ENCODE measurements at places on chromosomes 5 and 9. TPM values are rescaled to one million over a fixed set of nuclear protein-coding genes. Genes with fewer than 3 reads are reported as not detected.

PCSK5 gene
- total RNA-seq: 0.89 TPM

UGCG gene
- total RNA-seq: 74.0 TPM

OLFM1 gene
- 0.17 TPM for total RNA-seq

FIBCD1 gene
- 7.9 TPM for total RNA-seq

ABLIM3 gene
- total RNA-seq: 64.7 TPM

TMEM215 gene
- not detected for total RNA-seq

MEIKIN gene
- not detected for total RNA-seq

PSD2 gene
- not detected for total RNA-seq

PCDHA1 gene
- total RNA-seq: not detected

IRX2 gene
- total RNA-seq: 2.2 TPM

JAKMIP2 gene
- total RNA-seq: 14.1 TPM

OR1K1 gene
- not detected for total RNA-seq

ADCY2 gene
- not detected for total RNA-seq

IL5 gene
- not detected for total RNA-seq

SLC25A2 gene
- total RNA-seq: not detected

SAPCD2 gene
- total RNA-seq: 21.9 TPM

FRRS1L gene
- total RNA-seq: under 0.01 TPM

PCDHGC5 gene
- 0.30 TPM for total RNA-seq

RNF183 gene
- not detected for total RNA-seq

STKLD1 gene
- total RNA-seq: not detected

IL3 gene
- total RNA-seq: not detected

PFN3 gene
- not detected for total RNA-seq

FOXD4L5 gene
- total RNA-seq: not detected

UAP1L1 gene
- total RNA-seq: 5.5 TPM

GAS1 gene
- total RNA-seq: 16.1 TPM

PSIP1 gene
- 62.9 TPM for total RNA-seq

TRAF2 gene
- 9.1 TPM for total RNA-seq

GMCL2 gene
- not detected for total RNA-seq

TEK gene
- 2.2 TPM for total RNA-seq
